Glutamatergic neuron (in vitro differentiated cells): ENCODE measurements at places on chromosomes 7 and 10.

- no peak for DNase-seq
These were observed 31.8 kb downstream of the RAMP3 start for GRCh38 chr7:45189151-45189970.

DNA sequence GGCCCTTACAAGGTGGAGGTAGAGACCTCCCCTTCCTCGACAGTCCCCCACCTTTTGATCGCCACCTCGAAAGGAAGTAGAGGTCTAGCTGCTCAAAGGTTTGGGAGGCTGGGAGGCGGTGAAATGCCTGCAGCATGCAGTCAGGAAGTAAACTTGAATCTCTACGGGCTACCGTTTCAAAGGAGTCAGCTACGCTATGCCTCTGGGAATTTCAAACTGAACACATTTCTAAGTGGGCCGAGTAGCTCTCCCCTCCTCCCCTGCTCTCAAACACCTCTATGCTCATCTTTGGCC is 68.0 kb downstream of the CXCL12 start:
- DNase-seq: no peak

DNA sequence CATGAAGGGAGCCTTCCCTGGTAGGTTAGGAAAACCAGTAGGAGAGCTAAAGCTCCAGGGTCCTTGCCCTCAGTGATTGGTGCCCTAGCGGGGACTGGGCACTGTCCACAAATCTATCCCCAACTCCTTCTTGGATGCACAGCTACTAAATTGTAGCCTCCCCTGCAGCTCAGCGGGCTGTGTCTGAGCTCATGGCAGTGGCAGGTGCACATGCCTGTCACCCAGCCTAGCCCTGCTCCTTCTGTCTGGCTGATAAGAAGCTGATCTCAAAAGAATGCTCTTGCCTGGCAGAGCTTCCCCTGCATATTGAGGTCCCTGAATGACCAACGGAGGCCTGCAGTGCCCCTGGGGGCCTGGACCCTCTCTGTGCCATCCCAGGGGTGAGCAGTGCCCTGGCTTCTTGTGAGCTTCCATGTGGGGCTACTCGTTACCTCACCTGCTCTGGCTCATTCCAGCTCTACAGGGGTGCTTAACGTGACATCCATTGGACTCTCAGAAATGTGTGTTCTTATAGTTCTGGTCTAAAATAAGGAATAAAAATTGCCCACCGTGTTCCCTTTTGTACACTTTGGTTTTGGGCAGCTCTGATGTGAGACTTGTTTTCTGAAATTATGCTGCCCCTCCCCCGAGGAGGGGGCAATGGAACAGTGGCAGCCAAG is 59.8 kb upstream of the ANTXRL start:
- DNase-seq: no peak

DNA sequence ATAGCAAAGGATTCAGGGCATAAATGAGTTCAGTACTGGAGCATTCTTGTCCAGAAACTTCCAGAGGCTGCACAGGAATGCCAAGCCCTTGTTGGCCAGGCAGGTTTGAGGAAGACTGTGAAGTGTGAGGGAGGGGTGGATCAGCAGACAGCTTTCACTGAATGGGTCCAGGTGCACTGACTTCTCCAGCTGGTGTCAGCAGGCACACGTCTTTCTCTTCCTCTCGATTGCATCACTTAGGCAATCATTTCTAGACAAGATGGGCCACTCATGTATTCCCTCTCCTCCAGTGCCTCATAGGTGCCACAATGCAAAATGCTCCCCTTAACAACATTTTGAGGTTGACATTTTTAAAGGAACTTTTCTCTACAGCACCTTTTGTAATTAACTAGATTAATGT is 15.6 kb upstream of the PLEKHS1 start:
- DNase-seq: no peak

GRCh38 chr7:109549471-109550193 is 980.0 kb downstream of the DNAJB9 start:
- DNase-seq: no peak

DNA sequence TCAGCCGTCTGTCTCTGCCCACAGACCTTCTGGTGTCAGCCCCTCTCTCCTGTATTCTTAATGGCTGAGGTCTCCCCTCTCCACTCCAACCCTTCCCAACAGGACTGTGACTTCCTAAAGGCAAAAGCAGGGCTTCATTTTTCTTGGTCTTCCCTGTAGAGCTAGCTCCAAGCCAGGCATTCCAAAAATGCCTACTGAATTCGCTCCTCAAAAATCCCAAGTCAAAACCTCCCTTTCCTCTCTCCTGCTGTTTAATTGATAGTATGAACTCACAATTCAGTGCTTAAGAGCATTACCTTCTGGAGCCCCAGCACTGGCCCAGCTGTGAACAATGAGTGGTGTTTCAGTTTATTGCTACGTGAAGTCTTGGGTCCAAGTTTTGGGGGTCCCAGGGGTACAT is 628.4 kb downstream of the PARD3 start:
- no peak for DNase-seq

- DNase-seq: no peak
These were observed 88.4 kb downstream of the POLR1F start for GRCh38 chr7:19620470-19620869.

GRCh38 chr7:55149001-55149400 is 130.2 kb downstream of the EGFR start:
- no peak for DNase-seq

DNA sequence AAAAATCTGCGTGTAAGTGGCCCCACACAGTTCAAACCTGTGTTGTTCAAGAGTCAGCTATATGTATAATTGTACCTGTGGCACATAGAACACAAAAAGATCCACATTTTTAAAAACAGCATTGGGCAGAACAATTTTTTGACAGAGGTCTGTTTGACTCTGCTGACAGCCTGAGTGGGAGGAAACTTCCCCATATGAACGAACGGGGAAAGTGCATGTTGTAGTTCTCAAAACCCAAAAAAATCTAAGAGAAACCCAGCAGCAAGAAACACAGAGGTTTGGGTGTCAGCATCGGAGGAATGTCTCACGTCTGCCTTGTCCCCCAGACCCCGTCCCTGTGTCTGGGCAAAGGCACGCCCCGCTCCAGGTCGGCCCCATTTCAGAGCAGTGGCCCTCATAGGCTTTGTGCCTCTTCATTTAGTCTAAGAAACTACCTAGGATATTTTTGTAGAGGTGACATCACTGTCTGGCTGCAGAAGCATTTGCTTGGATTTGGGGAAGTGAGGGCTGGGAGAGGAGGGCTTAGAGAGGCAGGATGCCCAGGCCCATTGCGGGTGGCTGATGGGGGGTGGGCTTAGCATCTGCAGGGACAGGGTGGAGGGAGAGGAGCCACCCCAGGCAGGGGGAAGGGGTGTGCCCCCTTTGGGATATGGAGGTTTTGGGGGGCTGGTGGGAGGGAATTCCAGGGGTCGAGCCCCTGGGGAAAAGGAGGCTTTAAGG is 11.0 kb downstream of the CUX1 start:
- no peak for DNase-seq

DNA sequence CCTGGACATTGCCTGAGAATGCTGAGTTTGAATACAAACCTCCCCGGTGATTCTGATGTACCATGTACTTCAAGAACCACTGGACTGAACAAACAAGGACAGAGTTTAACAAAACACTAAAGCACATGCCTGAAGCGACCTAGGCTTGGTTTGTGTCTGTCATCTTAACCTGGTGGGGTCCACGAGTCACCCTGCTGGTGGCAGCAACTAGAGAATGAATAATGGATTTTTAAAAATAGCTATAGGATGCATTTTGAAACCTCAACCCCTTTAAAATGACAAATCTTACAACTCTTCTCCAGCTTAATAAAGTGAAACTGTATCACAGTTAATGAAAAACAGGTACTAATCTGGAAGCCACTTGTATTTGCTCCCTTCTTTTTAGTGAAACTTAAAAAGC is 25.2 kb downstream of the CDHR3 start:
- no peak for DNase-seq

DNA sequence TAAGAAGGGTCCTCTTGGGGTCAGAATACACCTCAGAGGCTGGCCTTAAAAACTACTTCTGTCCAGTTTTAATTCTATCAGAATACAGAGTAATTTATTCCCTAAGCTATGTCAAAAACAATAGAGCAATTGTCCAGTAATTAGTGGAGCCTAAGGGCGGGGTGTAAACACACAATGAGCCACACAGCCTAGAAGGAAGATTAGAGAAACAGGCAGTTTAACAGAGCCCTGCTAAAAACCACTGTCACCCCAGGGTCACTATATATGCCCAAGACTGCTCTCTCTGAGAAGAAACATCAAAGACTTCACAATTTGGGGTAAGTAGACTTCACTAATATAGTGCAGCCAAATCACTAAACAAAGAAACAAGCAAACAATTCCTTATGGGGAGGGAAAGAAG is 27.2 kb upstream of the WNT2 start:
- no peak for DNase-seq

DNA sequence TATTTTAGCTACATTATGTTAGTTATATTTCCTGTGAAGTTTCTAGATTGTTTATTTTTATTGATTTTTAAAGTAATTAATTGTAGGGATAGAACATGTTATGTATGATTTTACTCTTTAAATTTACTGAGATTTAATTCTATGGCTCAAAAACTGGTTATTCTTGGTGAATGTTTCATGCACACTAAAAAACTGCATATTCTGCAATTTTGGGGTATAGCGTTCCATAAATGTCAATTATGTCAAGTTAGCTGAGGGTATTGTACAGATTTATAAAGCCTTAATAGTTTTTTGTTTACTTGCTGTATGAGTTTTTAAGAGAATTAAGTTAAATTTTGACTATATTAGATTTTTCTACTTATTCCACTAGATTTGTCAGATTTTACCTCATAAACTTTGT is 669.7 kb downstream of the GRID1 start:
- no peak for DNase-seq

DNA sequence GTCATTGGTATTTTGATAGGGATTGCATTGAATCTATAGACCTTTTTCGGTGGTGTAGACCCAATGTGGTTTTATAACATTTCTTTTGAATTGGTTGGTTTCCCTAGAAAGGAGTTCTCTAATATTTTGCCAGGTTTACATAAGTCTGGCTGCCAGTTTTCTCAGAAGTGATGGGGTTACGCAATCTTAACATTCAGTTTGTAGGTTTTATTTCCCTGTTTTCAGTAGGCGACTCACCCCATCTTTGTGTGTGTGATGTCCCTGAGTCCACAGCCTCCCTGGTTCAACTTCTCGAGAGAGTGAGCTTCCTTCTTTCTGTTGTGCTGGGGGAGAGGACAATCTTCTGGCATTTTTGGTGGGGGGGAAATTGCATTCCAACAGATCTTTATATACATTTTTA is 9.6 kb upstream of the KIF5B start:
- no peak for DNase-seq

- DNase-seq: no peak
These were observed 536.3 kb downstream of the KCNMA1 start for GRCh38 chr10:77101341-77101740.

- no peak for DNase-seq
These were observed 73.5 kb downstream of the TFPI2 start for GRCh38 chr7:93817004-93817403.

GRCh38 chr7:125567686-125568085 is 638.1 kb upstream of the POT1 start:
- no peak for DNase-seq

GRCh38 chr7:31145339-31145738 is 93.2 kb downstream of the ADCYAP1R1 start:
- no peak for DNase-seq

DNA sequence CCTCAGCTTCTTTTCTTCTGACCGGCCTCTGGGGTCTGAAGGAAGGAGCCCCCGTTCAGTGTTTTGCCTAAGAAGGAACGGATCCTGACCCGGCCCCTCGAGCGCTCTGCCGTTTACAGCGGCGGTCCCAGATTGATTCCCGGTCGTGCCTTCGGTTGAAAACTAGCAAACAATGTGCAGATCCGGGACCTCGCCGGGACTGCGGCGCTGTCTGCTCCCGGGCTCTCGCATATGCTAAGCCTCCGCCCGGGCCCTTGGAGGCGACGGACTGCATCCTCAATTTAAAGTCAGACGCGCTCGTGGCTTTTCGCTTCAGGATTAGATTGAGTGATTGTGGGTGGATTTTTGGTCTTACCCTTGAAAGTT is 559 bp downstream of the DBF4 start:
- DNase-seq: peak; percentile 77

DNA sequence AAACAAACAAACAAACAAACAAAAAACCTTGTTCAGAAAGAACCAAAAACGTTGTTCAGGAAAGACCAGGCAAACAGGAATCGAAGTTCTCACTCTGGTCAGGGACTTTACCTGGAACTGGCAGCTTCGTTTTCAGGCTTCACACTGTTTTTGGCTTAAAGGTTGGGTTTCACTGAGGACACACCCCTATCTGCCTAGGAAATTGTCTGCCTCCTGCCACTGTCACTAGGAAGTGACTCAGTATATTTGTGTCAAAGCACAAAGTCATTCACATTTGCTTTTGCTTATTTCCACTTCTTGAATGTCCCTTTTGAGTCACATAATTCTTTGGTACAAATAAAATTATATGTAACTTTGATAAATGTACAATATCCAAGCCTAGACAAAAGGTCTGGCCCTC is 37.9 kb downstream of the PNLIPRP3 start:
- no peak for DNase-seq

DNA sequence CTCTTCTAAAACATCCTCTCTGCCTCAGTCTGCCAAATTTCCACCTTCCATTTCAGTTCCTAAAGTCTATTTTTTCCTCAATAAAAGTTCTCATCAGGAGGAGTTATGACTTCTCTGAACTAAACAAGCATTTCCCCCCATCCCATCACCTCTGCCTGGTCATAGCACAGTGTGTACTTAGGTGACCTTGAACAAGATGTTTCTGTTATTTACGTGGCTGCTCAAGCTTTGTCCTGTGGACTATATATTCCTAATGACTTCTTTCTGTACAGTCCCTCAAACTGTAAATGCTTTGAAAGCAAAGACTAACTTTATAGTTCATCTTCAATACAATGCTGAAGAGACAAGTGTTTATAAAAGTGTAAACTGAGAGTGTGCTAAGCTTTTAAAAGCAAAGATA is 166.9 kb downstream of the CPEB3 start:
- no peak for DNase-seq

- no peak for DNase-seq
These were observed 125.6 kb upstream of the TMEM106B start for GRCh38 chr7:12085516-12085915.

DNA sequence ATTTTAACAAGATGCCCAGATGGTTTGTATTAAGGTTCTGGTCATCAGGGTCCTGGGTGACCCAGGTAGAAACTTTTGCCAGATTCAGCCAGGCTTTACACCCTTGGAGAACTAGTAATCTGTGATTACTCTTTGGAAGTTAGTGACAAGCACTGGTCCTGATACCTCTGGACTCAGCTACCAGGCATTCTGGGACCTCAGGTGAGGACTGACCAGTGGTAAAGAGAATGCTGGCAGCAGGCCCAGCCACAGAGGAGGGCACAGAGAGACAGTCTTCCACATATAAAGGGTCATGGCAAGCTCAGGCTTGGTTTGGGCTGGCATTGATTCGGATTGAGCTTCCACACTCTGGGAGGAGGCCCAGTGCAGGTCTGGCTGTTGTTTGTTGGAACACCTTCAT is 112.0 kb upstream of the CHST15 start:
- DNase-seq: no peak

GRCh38 chr10:67722113-67722512 is 26.1 kb upstream of the CTNNA3 start:
- DNase-seq: no peak

GRCh38 chr10:122543676-122544445 is 16.7 kb upstream of the DMBT1 start:
- peak; percentile 32 for DNase-seq
